Hematopoietic multipotent progenitor cell (in vitro differentiated cells): ENCODE measurements at places on chromosomes 3 and 15. TPM values are rescaled to one million over a fixed set of nuclear protein-coding genes. Genes with fewer than 3 reads are reported as not detected.

- DNase-seq, result no peak
These were observed 63.5 kb downstream of the HACD2 start for GRCh38 chr3:123521179-123521969.

DNA sequence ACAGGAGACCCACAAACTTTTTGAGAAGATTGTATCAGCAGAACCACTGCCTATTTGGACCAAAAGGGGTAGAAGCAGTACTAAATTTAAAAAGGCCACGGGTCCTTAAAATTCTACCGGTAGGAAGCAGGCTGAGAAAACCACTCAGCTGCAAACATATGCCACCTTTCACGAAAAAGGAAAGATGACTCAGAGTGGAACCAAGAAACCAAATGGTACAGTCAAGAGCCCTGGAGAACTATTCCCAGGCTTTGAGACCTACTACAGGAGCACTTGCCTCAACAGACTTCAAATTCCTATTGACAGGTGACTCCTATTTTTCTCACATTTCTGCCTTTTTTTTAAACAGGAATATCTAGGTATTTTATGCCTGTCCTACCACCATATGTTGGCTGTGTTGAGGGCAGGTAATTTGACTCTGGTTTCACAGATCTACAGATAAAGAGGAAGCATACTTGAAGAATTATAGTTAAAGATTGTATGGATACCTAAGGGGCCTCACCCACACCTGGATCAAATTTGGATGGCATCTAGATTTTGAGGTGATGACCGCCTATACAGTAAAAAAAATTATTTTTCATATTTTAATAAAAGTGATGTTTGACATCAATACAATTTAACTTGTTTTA lies 10.1 kb downstream of the GOLIM4 start:
- DNase-seq, result no peak

GRCh38 chr3:16140894-16141285 lies 33.6 kb upstream of the GALNT15 start:
- DNase-seq, result no peak

DNA sequence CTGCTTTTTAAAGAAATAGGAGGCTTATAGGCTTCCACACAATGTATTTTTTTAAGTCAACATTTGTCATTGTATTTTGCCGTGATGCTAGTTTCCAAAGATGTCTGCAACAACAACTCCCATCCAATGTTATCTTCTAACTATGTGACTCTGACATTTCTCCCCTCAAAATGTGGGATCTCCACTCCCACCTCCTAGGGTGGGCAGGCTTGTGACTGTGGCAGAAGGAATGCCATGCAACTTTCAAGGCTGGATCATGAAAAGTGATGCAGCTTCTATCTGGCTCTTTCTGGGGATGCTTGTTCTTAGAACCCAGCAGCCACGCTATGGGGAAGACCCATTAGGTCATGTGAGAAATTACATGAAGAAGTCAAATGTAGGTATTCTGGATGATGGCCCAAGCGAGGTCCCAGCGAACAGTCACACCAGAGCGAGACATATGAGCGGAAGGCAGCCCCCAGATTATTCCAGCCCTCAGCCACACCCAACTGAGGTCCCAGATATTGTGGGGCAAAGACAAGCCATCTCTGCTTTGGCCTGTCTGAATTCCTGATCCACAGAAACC lies 124.3 kb downstream of the BDH1 start:
- no peak for DNase-seq

The CPLX3 gene
- total RNA-seq, result not detected
